ENCODE measurements at places on chromosomes 1 and 21.

DNA sequence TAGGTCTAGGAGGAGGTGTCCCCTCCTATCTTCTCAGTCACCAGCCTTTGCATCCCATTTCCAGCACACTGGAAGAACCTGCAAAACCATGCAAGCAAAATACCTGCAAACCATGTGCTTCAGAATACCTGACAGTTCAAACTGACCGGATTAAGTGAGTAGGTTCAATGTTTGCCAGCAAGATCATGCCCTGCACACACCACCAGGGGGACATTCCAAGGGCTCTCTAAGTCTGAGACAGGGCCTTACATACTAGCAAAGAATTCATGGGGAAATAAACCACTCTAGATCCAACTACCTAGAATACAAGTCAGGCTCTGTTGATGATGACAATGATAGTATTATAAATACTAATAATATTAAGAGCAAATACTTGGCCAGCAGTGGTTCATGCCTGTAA is 27.6 kb downstream of the INPP5B start:
- no peaks in the 10 kb centered on the region for H3K27me3 ChIP-seq
- no peak for DNase-seq
- H3K4me1 ChIP-seq, result no peaks in the 10 kb centered on the region
- H3K36me3 ChIP-seq, result no peaks in the 10 kb centered on the region
- no peak overlapping the region for H3K27ac ChIP-seq

GRCh38 chr1:172931761-172932160 is 119.0 kb downstream of the TNFSF18 start:
- DNase-seq, result no peak
- H3K36me3 ChIP-seq, result peaks cover 4% of the 10 kb centered on the region
- no peak overlapping the region for H3K4me3 ChIP-seq
- H3K27me3 ChIP-seq, result no peaks in the 10 kb centered on the region
- no peak overlapping the region for H3K27ac ChIP-seq

- peak; percentile 78 for DNase-seq
- peak overlapping the region; percentile 96 for H3K27ac ChIP-seq
- H3K27me3 ChIP-seq, result no peaks in the 10 kb centered on the region
- H3K36me3 ChIP-seq, result peaks cover 42% of the 10 kb centered on the region
Observed at GRCh38 chr21:46229133-46229922, 754 bp upstream of the LSS start.

DNA sequence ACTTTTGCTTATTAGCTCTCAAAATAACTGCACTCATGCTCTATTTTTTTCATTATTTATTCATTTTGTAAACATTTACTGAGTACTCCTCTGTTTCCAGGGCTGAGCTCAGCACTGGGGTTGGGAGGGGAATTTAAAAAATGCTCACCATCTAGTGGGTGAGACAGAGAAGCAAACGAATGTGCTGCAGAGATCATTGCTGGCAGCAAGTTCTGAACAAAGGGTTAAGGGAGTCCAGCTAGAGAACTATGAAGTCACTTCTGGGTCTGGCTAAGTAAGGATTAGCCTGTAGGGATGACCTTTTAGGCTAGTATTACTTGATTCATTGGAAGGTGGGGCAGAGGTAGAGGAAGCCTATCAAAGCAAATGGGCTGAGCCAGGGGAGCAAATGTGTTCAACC is 99.1 kb upstream of the ZNF644 start:
- H3K36me3 ChIP-seq, result no peaks in the 10 kb centered on the region
- H3K27me3 ChIP-seq, result no peaks in the 10 kb centered on the region
- no peak overlapping the region for H3K27ac ChIP-seq

DNA sequence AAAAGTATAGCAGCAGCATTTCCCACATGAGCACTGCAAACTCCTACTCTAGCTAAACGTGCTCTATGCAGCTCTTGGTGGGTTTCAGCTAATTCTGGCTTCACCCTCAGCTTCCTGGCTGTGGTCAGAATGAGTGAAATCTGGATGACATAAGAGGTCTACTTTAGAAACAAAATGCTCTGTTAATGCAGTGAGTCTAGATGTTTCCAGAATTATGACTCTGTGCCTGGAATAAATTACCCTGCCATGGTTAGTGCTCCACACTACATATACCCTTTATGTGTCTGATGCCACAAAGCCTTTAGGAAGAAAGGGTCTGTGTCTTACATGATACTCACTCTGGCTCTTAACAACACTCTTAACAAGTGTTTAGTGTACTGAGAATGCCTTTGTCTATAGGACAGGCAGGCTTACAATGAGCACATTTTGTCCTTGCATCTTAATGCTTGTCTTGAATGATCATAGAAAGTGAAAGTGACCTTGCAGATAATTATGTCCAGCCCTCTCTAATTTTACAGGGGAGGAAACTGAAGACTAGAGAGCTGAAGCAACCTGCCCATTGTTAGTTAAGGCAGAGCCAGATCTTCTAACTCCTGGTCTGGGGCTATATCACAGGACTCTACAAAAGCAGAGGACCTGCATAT is 9.2 kb downstream of the S100A10 start:
- no peaks in the 10 kb centered on the region for H3K27me3 ChIP-seq
- H3K4me3 ChIP-seq, result no peak overlapping the region
- no peak overlapping the region for H3K27ac ChIP-seq
- H3K4me1 ChIP-seq, result peaks cover 43% of the 10 kb centered on the region
- peaks cover 41% of the 10 kb centered on the region for H3K36me3 ChIP-seq

GRCh38 chr1:104468282-104468681 is 718.6 kb downstream of the AMY1C start:
- no peak overlapping the region for H3K4me3 ChIP-seq
- no peaks in the 10 kb centered on the region for H3K4me1 ChIP-seq
- no peaks in the 10 kb centered on the region for H3K36me3 ChIP-seq

DNA sequence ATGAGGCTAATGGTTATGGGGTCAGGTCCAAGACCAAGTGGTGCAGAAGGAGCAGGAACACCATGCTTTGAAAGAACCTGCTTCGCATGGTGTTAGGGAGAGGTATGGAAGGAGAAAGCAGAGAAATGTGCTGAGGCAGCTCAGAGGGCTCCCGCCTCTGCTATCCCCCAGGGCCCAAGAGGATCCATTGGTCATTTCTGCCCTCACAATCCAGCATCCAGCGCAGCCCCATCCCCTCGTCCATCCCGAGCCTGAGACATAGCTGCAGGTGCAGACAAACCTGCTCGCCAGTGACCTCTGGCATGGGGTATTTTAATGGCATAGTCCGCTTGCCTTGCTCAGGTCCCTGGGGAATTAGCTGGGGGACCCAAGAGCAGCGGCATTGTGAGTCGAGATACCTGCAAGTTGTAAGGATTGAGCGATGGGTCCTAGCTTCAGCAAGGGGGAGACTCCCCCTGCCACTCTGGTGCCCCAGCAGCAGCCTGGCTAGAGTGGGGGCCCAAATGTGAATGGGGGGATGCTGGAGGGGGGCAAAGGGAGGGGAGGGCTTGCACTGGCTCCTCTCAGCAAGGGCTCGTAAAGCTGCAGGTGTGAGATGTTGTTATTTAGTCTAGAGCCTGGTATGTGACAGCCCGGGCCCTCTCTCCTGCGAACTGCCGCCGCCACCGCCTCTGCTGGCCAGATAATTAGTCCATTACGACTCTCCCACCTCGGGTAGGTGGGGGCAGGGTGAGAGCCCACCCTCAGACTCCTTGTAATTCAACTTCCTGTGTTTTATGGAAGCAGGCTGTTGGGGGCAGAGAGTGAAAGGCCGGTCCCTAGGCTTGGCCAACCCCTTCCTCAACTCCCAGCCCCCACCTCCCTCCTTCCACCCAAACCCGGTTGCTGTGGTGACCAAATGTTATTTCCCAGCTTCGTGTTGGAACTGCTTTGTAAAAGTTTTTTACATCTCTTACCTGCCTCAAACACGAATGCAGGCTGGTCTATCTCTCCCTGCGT is 118.8 kb downstream of the RNF220 start:
- H3K36me3 ChIP-seq, result no peaks in the 10 kb centered on the region
- H3K4me3 ChIP-seq, result no peak overlapping the region
- no peak overlapping the region for H3K27ac ChIP-seq
- DNase-seq, result no peak

- no peaks in the 10 kb centered on the region for H3K36me3 ChIP-seq
- peaks cover 42% of the 10 kb centered on the region for H3K27me3 ChIP-seq
- H3K4me1 ChIP-seq, result peaks cover 6% of the 10 kb centered on the region
- no peak overlapping the region for H3K4me3 ChIP-seq
Observed at GRCh38 chr1:154791292-154792166, 78.6 kb downstream of the KCNN3 start.

- H3K4me3 ChIP-seq, result no peak overlapping the region
- H3K4me1 ChIP-seq, result peaks cover 27% of the 10 kb centered on the region
- no peak overlapping the region for H3K27ac ChIP-seq
- H3K36me3 ChIP-seq, result peaks cover 13% of the 10 kb centered on the region
Observed at GRCh38 chr1:81950037-81950436, 149.3 kb downstream of the ADGRL2 start.

GRCh38 chr1:228996281-228996680 is 261.0 kb downstream of the RHOU start:
- H3K4me3 ChIP-seq, result no peak overlapping the region
- no peak overlapping the region for H3K27ac ChIP-seq
- H3K4me1 ChIP-seq, result peaks cover 9% of the 10 kb centered on the region
- DNase-seq, result no peak
- no peaks in the 10 kb centered on the region for H3K27me3 ChIP-seq

- H3K4me3 ChIP-seq, result no peak overlapping the region
- H3K36me3 ChIP-seq, result peaks cover 15% of the 10 kb centered on the region
- H3K27ac ChIP-seq, result no peak overlapping the region
- H3K27me3 ChIP-seq, result no peaks in the 10 kb centered on the region
- no peaks in the 10 kb centered on the region for H3K4me1 ChIP-seq
Observed at GRCh38 chr1:169326956-169327268, 40.7 kb downstream of the NME7 start.

GRCh38 chr1:98991127-98992012 is 13.3 kb downstream of the PLPPR5 start:
- H3K4me1 ChIP-seq, result peaks cover 6% of the 10 kb centered on the region
- no peak overlapping the region for H3K27ac ChIP-seq
- H3K36me3 ChIP-seq, result no peaks in the 10 kb centered on the region
- no peak overlapping the region for H3K4me3 ChIP-seq
- no peak for DNase-seq

DNA sequence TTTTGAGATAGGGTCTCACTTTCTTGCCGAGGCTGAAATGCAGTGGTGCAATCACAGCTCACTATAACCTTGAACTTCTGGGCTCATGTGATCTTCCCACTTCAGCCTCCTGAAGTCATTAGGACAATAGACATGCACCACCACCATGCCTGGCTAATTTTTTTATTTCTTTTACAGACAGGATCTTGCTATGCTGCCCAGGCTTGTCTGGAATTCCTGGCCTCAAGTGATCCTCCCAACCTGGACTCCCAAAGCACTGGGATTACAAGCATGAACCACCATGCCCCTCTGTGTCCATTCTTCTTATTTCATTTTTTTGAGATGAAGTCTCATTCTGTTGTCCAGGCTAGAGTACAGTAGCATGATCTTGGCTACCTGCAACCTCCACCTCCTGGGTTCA is 12.0 kb upstream of the KLHL20 start:
- H3K27ac ChIP-seq, result no peak overlapping the region
- no peak for DNase-seq
- no peaks in the 10 kb centered on the region for H3K4me1 ChIP-seq
- H3K36me3 ChIP-seq, result no peaks in the 10 kb centered on the region
- peaks cover 48% of the 10 kb centered on the region for H3K27me3 ChIP-seq

DNA sequence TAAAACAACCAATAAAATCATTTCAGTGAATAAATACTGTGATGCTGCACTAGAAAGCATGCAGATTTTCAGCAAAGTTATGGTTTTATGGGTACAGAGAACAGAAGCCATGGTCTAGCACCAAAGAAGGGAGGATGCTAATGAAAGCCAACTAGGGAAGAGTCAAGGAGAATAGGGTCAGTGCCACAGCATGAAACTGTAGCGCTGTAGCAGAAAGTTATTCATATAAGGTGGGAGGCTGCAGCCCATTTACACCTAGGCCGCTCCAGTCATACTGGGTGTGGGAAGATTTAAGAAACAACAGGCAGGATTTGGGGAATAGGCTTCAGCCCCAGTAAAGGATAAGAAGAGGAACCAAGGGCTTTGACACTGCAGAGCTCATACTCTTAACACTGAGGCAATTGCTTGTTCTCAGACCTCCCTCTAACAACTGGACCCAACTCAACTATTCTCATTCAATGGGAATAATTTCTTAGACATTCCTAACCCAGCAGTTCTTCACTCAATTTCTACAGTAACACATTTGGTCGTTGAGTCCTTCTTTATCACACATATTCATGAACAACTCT is 4.4 kb downstream of the IFI16 start:
- DNase-seq, result no peak
- peaks cover 43% of the 10 kb centered on the region for H3K36me3 ChIP-seq
- H3K27me3 ChIP-seq, result no peaks in the 10 kb centered on the region
- H3K27ac ChIP-seq, result no peak overlapping the region
- peaks cover 29% of the 10 kb centered on the region for H3K4me1 ChIP-seq

DNA sequence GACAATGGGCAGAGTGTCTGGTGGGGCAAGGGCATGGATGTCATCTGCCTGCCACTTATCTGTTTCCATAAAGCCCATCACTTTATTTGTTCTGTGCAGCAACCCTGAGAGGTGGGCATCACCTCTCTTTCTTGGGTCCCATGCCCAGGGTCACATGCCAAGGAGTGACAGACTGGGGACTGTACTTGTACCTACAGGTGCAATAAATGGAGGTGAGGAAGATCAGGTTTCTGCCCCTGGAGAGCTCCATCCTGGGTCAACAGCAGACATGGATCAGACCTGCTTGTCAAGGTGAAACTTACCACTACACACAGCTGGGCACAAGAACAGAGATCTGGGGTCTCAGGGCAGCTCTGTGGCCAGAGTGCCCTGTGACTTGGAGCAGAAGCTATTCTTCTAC is 18.4 kb upstream of the PRDM16 start:
- H3K4me1 ChIP-seq, result no peaks in the 10 kb centered on the region
- H3K4me3 ChIP-seq, result no peak overlapping the region
- no peaks in the 10 kb centered on the region for H3K36me3 ChIP-seq
- H3K27ac ChIP-seq, result no peak overlapping the region
- H3K27me3 ChIP-seq, result peaks cover 56% of the 10 kb centered on the region

DNA sequence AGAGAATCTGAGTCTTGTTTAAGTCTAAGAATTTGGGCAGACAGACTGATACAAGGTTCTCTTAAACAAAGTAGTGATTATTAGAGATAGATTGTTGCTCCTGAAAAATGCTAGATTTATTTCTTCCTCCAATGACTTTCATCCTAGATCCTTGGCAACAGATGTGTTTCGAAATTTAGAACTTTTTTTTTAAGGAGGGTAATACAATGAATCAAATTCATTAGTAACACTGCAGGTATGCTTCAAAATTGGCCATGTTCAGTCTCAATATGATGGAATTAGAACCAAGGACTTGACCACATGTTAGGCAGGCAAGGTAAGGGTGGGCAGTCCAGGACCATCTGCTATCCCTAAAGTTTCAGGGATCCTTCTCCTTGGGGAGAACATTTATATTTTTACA is 4.5 kb upstream of the LCE1F start:
- peaks cover 1% of the 10 kb centered on the region for H3K36me3 ChIP-seq
- H3K4me3 ChIP-seq, result no peak overlapping the region
- DNase-seq, result no peak
- H3K27me3 ChIP-seq, result no peaks in the 10 kb centered on the region
